ENCODE measurements at places on chromosomes 7 and 10. TPM values are rescaled to one million over a fixed set of nuclear protein-coding genes. Genes with fewer than 3 reads are reported as not detected.

Gene SPAG6
- not detected for total RNA-seq

Gene LAMB1
- total RNA-seq, result not detected

Gene NPM3
- total RNA-seq, result 28.9 TPM

Gene CTAGE4
- 4.5 TPM for total RNA-seq

Gene CPED1
- total RNA-seq, result not detected

Gene HOXA2
- total RNA-seq, result not detected
